Hypothalamus (tissue), 51 donors: ENCODE measurements at places on chromosomes 7 and 10.

DNA sequence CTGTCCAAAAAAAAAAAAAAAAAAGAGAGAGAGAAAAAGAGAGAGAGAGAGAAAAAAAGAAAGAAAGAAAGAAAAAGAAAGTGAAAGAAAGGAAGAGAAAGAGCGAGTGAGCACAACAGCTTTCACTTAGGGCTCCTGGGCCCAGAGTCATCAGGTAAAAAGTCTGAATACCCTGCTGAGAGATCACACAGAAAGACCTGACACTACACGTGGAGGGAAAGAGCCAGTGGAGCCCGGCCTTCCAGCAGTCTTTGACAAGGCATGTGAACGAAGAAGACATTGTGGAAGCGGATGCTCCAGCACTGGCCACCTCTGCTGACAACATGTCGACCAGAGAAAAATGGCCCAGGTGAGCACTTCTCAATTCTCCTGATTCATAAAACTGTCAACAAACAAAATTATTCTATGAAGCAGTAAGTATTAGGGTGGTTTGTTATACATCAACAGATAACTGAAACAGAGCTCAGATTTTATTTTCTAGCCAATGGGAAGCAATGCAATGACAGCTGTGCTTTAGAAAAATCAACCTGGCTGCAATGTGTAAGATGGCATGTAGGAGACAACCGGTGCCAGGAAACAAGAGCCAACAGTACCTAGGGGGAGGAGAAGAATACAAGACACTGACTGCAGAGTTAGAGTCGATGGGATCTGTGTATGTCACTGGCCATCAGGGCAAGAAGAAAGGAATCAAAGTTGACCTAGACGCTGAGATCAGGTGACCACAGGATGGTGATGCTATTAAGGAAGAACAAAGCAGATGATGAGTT is 4.4 kb downstream of the RNF216 start:
- DNase-seq = no peak

DNA sequence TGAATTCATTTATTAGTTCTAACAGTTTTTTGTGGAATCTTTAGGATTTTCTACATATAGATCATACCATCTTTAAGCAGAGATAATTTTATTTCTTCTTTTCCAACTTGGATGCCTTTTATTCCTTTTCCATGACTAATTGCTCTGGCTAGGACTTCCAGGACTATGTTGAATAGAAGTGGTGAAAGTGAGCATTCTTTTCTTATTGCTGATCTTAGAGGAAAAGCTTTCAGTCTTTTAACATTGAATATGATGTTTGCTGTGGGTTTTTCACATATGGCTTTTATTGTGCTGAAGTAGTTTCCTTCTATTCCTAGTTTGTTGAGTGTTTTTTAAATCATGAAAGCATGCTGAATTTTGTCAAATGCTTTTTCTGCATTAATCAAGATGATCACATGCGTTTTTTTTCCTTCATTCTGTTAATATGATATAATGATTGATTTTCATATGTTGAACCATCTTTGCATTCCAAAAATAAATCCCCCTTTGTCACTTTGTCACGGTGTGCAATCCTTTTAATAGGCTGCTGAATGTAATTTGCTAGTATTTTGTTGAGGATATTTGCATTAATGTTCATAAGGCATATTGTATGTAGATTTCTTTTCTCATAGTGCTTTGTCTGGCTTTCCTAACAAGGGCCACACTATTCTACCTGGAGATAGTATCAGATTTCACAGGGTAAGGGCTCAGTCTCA is 92.9 kb downstream of the ZNF467 start:
- no peak for DNase-seq

DNA sequence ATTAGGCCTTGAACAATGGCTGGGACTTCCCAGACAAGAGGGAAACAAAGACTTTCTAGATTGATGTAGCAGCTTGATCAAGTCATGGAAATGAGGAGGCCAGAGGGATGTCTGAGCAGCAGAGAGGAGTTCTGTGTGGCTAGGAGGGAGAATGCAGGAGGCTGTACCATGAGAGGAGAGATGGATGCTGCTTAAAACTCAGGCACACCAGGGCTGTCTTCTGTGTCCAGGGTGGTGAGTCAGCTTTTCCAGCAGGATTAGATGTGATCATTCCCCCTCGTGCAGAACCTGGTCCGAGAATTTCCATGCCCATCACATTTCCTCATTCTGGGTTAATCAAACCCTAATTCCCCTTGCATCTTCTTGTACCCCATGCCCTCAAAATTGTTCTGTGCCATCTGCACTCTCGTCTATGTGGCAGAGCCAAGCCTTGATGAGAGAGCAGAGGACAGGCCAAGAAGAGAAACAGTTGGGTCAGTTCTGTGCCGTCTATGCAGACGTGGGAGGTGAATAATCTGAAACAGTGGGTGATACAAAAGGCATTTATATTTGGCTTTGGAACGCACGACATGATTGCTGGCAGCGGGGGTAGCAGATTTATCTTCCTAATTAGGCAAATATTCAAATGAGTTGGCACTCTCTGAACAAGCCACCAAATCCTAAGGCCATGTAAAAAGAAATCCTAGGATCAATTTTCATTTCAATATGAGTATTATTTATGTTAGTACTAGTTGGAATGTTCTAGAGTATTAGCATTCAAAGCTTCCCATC is 160.7 kb downstream of the TMEM178B start:
- DNase-seq = no peak

DNA sequence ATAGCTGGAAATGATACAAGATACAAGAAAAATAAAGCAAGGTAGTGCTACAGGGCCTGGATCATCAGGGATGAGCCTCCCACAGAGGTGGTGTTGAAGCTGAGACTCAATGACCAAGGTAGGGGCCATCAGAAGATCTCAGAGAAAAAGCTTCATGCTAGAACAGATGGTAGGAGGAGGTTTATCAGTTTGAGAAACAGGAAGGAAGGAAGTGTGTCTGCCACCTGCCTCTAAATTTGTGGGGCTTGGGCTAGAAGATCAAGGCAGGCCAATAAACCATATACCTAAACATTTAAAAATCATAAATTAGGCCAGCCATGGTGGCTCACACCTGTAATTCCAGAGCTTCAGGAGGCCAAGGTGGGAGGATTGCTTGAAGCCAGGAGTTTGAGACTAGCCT is 410.8 kb upstream of the PRKCQ start:
- no peak for DNase-seq

- no peak for DNase-seq
Measured at GRCh38 chr10:80187060-80187459, 18.3 kb downstream of the ANXA11 start.

- DNase-seq = no peak
Measured at GRCh38 chr10:3925184-3925583, 140.2 kb upstream of the KLF6 start.

DNA sequence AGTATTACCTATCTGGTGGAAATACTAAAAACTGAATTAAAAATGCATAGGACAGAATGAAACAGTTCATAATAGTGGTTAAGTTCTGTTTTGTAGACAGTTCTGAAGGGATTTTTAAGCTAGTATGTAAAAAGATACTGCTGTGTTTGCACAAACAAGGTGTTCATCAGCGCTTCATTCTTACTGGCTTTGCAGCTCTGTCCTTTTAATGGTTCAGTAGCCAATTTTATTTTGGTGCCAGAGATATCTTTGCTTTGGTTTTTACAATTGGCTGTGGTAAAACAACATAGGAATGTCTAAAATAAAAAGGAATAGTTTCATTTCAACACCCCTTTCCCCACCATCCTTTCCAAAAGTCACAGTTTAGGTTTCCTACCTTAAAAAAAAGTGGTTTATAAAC is 33.0 kb downstream of the STAM start:
- no peak for DNase-seq

DNA sequence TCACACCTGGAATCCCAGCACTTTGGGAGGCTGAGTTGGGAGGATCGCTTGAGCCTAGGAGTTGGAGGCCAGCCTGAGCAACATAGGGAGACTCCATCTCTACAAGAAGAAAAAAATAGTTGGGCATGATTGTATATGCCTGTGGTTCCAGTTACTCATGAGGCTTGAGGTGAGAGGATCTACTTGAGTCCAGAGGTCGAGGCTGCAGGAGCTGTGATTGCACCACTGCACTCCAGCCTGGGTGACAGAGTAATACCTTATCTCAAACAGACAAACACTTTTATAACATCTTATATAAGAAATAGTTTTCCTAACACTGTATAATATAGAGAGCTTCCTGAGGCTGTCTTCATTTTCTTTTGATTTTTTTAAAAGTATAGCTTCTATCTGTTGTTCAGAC is 448.4 kb upstream of the COBL start:
- DNase-seq = no peak

DNA sequence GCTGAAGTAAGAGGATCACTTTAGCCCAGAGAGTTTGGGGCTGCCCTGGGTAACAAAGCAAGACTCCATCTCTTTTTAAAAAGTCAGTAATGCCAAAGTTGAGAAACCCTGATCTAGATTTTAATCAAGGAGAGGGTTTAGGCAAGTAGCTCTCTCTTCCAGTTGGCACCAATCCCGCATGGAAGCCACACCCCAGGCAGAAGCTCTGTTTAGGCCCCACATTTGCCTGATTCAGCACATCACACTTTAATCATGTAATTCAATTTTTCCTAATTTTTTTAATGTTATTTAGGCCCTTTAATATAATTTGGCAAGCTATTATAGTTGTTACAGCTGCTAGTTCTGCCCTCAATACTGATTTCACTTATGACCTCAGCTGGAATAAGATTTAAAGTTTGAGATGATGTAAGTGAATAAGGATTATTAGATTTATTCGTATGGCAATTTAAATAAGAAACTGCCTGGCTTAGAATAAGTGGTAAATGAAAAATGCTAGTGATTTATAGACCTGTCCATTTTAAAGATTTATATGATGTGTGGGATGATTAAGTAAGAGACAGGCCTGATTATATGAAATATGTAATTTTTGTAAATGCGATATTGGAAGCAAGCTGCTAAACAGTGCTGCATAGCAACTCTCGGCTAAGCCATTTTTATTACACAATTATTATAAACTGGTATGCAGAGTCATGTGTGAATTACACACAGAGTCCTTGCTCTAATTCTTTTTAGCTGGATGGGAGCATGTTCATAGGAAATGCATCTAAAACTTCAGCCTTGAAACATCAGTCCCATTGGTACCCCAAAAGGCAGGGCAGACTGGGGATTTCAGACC is 80.2 kb upstream of the NFE2L3 start:
- DNase-seq = no peak

DNA sequence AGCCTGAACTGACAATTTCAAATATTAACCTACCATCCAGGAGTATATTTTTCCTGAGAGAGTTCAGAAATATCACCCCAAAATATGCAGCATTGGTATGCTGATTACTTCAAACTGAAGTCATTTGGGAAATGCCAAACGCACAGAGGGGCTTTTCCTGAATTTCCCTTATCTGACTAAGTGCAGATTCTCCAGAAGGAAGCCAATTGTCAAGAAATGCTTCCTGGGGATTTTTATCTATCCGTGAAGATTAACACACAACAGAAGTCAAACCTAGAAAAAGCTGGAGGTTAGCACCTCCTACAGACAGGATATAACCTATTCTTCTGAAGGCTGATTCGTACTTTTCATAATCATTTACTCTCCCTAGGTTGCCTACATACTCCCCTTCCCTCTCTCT is 91.0 kb downstream of the AKR1D1 start:
- no peak for DNase-seq

DNA sequence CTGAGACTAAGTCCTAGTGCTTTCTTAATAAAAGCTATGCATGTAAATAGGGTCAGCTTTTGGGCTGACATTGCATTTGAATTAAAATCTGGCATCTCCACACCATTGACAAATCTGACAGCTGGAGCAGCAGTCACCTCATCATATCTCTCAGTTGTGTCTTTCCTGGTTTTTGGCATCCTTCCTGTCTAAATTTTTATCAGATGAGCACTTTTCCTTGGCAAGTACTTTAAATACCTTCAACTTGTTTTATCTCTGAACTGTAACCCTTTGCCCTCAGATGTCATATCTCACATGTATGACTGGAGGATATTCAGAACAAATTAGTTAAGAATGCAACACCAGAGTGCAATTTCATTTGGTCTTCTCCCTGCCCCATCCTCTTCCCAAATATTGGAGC is 1066.2 kb downstream of the LRMDA start:
- no peak for DNase-seq

- DNase-seq = no peak
Measured at GRCh38 chr10:7199152-7199760, 211.6 kb downstream of the SFMBT2 start.

- DNase-seq = no peak
Measured at GRCh38 chr7:27399791-27400567, 157.4 kb downstream of the EVX1 start.

GRCh38 chr7:23226844-23227450 is 19.6 kb upstream of the GPNMB start:
- DNase-seq = peak; percentile 6

- no peak for DNase-seq
Measured at GRCh38 chr7:102258749-102259107, 27.9 kb upstream of the SH2B2 start.

DNA sequence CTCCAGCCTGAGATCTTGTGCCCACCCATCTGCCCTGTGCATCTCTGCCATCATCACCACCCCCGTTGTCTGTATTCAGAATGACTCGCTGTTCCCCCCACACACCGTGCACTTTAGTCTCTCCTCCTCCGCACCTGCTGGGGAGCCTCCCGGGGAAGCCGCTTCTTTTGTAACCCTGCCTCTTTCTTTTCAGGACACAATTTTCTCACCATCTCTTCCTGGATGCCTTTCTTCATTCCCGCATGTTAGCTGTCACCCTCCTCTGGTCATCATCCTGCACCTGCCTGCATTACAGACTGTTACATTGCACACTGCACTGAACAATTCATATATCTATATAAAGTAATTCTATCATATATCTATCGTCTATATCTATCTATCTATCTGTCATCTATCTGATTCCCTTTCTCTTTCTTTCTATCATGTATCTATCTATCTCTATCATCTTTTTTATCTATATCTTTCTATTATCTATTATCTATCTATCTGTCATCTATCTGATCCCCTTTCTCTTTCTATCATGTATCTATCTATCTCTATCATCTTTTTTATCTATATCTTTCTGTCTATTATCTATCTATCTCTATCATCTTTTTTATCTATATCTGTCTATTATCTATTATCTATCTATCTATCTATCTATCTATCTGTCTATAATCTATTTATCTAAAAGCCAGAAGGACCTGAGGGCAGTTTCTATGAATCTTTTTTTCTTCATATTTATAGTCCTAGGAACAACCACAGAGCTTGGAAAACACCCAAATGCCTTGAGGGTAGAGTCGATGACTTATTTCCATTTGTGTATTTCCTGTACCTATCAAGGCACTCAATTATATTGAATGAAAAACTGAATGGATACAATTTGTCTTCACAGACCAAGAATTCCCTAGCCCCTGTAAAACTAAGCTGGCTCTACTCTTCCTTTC is 642.5 kb downstream of the ACTR3B start:
- DNase-seq = no peak

DNA sequence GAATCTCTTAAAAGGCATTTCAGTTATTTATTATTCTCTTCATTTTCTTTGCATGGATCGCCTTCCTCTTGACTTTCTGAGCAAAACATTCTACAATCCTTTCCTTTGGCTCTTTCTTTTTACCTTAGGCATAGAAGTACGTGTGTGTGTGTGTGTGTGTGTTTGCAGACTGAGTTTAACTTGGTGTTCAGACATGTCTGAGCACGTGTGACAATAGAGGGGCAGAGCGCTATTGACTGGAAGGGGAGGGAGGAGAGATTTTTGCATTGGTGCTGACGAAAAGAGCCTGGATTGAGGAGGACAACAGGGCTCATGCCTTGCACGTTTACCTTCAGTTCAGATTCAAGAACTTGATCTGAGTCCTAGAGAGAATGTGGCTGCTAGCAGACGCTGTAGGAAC is 129.8 kb downstream of the SEC23IP start:
- no peak for DNase-seq

GRCh38 chr7:149191851-149192250 is 3.5 kb upstream of the ZNF282 start:
- no peak for DNase-seq

GRCh38 chr7:144508702-144509101 is 105.2 kb upstream of the NOBOX start:
- DNase-seq = no peak
